CD4-positive, alpha-beta memory T cell (primary cell): ENCODE measurements at places on chromosomes 16 and 17. TPM values are rescaled to one million over a fixed set of nuclear protein-coding genes. Genes with fewer than 3 reads are reported as not detected.

Gene CLEC19A
- total RNA-seq = not detected

Gene ANKRD13B
- total RNA-seq = 2.3 TPM

Gene RRAD
- total RNA-seq = 0.29 TPM

DNA sequence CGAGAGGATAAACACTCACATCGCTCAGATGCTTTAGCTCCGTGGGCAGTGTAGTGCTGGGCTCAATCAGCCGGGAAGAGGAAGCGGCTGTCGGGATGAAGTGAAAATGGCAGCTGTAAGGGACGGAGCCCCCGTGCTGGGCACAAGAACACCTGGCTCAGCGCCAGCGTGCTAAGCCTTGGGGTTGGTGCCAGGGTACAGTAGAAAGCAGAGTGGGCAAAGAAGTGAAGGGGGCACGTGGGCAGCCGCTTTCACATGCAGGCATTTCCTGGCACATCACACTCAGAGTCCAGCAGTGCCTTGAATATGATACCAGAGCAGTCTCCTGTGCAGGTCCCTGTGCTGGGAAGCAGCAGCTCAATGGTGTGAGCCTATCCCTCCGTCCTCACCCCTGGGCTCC, 51.1 kb upstream of the FOXF1 start:
- DNase-seq = no peak

DNA sequence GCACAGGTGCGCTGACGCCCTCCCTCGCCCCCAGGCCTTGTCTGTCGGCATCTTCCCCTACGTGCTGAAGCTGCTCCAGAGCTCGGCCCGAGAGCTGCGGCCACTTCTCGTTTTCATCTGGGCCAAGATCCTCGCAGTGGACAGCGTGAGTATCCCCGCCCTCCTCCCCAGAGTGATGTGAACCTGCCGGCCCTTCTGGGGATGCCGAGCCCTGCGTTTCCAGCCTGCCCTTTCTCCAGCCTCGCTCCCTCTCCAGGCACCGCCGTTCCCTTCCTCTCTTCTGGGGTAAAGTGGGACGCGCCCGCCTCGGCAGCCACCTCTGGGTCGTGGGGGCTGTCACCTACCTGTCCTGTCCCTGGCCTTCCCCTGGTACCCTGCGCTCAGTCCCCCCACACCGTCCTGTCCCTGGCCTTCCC, 133.9 kb upstream of the CHMP6 start:
- no peak for DNase-seq
